ENCODE measurements at places on chromosomes 1 and 21. TPM values are rescaled to one million over a fixed set of nuclear protein-coding genes. Genes with fewer than 3 reads are reported as not detected.

Gene ADGRL4
- total RNA-seq: 0.44 TPM

Gene PTGFR
- 0.38 TPM for total RNA-seq

Gene RHBDL2
- total RNA-seq: not detected

Gene CYP2J2
- total RNA-seq: 0.53 TPM

Gene CFAP141
- not detected for total RNA-seq

Gene GCSAML
- total RNA-seq: not detected

Gene PALMD
- total RNA-seq: 0.26 TPM

Gene C4BPB
- total RNA-seq: not detected

Gene FCGR3A
- total RNA-seq: not detected

Gene SLAMF1
- not detected for total RNA-seq

Gene ACP6
- 21.4 TPM for total RNA-seq

Gene MROH9
- total RNA-seq: not detected

Gene MRPL24
- total RNA-seq: 20.5 TPM

Gene NCAM2
- 0.77 TPM for total RNA-seq

Gene ABCG1
- 5.8 TPM for total RNA-seq

Gene FCGR1A
- total RNA-seq: not detected

GRCh38 chr1:185813401-185813979, 79.3 kb downstream of the HMCN1 start:
- no peaks in the 10 kb centered on the region for H3K36me3 ChIP-seq
- no peak overlapping the region for H3K27ac ChIP-seq
- H3K27me3 ChIP-seq: no peaks in the 10 kb centered on the region
- no peak overlapping the region for H3K4me3 ChIP-seq

DNA sequence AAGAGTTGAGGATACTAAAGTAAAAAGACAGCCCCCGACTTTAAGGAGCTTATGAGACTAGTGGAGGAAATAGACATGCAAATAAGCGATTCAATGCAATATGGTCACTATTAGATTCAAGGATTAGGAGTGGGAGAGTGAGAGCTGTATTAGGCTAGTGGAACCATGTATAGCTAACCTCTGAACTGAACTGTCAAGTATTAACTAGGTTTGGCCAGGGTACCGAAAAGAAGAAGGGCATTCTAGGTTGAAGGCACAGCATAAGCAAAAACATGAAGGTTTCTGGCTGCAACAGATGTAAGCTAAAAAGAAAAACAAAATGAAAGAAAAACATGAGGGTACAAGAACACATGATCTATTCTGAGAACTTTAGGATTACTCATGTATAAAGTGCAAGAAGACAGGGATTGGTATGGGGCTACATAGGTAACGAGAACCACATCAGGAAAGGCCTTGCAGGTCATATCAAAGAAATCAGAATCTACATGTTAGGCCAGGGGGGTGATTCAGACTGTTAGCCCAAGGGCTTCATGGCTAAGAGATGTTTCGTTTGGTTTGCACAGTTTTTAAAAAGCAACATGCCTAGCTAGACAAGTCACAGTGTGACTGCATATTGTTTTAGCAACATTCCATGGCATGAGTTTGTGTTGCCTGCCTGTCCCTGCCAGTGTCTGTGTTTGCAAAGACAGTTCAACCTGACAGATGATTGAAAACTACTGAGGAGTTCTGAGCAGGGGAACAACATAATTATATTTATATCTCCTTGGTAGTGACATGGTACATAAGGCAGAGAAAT, 54.4 kb upstream of the HAO2 start:
- no peak for DNase-seq
- no peak overlapping the region for H3K27ac ChIP-seq
- no peaks in the 10 kb centered on the region for H3K36me3 ChIP-seq

DNA sequence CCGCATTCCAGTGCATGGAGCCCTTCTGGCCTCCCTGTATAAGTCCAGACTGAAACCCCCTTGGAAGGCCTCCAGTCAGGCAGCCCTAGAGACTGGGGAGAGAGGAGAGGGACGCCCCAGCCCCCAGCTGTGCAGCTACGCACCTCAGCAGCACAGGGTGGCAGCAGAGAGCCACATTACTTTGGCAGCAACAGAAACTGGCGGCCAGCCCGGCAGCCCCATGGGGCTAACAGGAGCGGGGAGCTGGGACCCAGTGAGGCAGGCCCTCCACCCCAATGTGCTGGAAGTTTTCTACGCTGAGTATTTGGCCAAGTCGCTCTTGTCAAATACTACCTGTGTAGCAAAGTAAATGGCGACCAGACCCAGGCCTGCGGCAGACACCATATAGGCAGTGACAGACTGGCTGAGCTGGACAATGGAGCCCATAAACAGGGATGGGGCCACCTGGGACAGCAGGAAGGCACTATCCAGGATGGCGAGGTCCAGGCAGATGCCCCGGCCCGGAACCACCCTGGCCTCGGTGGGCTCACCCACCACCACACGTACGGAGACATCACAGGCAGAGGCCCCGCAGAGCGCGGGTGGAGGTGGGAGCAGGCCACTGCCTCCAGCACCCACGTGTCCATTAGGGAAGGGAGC, 21.2 kb downstream of the SLC45A3 start:
- no peaks in the 10 kb centered on the region for H3K27me3 ChIP-seq
- no peak overlapping the region for H3K4me3 ChIP-seq
- H3K4me1 ChIP-seq: peaks cover 8% of the 10 kb centered on the region
- no peak overlapping the region for H3K27ac ChIP-seq

GRCh38 chr1:21662426-21663247, 6.5 kb downstream of the RAP1GAP start:
- H3K27me3 ChIP-seq: peaks cover 26% of the 10 kb centered on the region
- no peak for DNase-seq
- H3K27ac ChIP-seq: no peak overlapping the region
- no peak overlapping the region for H3K4me3 ChIP-seq
- H3K4me1 ChIP-seq: no peaks in the 10 kb centered on the region

DNA sequence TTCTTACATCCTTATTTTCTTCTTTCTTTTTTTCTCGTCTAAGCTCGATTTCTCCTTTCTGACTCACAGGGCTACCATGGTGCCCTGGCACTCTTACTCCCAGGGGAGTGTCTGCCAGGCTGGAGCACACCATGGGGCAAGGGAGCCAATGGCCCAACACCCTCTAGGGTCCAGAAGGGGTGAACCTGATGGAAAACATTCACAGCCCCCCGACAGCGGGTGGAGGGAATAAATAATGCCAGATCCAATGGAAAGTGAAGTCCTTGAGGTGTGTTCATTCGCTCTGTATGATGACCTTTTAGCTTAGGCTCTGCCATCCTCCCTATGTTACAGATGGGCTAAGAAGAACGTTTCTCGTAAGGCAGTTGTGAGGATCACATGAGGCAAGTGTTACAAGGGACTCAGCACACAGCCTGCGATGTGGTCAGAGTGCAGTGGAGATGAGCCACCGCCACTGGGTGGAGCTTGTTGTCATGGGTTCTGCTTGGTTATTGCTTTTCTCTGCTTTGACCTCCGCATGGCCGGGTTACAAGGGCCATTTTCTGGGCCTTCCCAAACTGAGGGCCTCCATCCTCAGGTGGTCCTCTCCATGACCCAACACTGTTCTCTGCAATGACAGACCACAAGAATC, 3.5 kb upstream of the FCMR start:
- H3K27me3 ChIP-seq: no peaks in the 10 kb centered on the region
- H3K4me3 ChIP-seq: no peak overlapping the region
- H3K27ac ChIP-seq: no peak overlapping the region
- no peaks in the 10 kb centered on the region for H3K4me1 ChIP-seq

GRCh38 chr1:116961606-116962005, 40.0 kb upstream of the CD101 start:
- H3K4me1 ChIP-seq: no peaks in the 10 kb centered on the region
- no peak for DNase-seq
- H3K36me3 ChIP-seq: peaks cover 19% of the 10 kb centered on the region
- H3K27me3 ChIP-seq: no peaks in the 10 kb centered on the region

GRCh38 chr1:178434899-178435435, 61.8 kb downstream of the CLEC20A start:
- H3K27ac ChIP-seq: no peak overlapping the region
- no peak overlapping the region for H3K4me3 ChIP-seq
- H3K27me3 ChIP-seq: no peaks in the 10 kb centered on the region
- no peak for DNase-seq
- no peaks in the 10 kb centered on the region for H3K4me1 ChIP-seq

- H3K27ac ChIP-seq: no peak overlapping the region
- H3K4me1 ChIP-seq: no peaks in the 10 kb centered on the region
- H3K36me3 ChIP-seq: no peaks in the 10 kb centered on the region
Observed at GRCh38 chr1:235865565-235866204, 1.0 kb downstream of the LYST start.

- H3K27me3 ChIP-seq: peaks cover 30% of the 10 kb centered on the region
- H3K4me1 ChIP-seq: no peaks in the 10 kb centered on the region
- H3K36me3 ChIP-seq: no peaks in the 10 kb centered on the region
- DNase-seq: no peak
Observed at GRCh38 chr21:40840401-40841125, 6.4 kb downstream of the DSCAM start.

- H3K36me3 ChIP-seq: peaks cover 38% of the 10 kb centered on the region
- peak overlapping the region; percentile 98 for H3K4me3 ChIP-seq
- H3K4me1 ChIP-seq: no peaks in the 10 kb centered on the region
- no peaks in the 10 kb centered on the region for H3K27me3 ChIP-seq
Observed at GRCh38 chr1:99970713-99971255, 988 bp downstream of the SLC35A3 start.

GRCh38 chr21:14833241-14833640, 231.6 kb downstream of the NRIP1 start:
- H3K4me1 ChIP-seq: no peaks in the 10 kb centered on the region
- H3K36me3 ChIP-seq: no peaks in the 10 kb centered on the region
- H3K4me3 ChIP-seq: no peak overlapping the region
- no peaks in the 10 kb centered on the region for H3K27me3 ChIP-seq

GRCh38 chr21:38036016-38036415, 119.8 kb upstream of the KCNJ6 start:
- H3K4me3 ChIP-seq: no peak overlapping the region
- no peak for DNase-seq
- H3K4me1 ChIP-seq: no peaks in the 10 kb centered on the region
- H3K27me3 ChIP-seq: no peaks in the 10 kb centered on the region
- no peak overlapping the region for H3K27ac ChIP-seq

DNA sequence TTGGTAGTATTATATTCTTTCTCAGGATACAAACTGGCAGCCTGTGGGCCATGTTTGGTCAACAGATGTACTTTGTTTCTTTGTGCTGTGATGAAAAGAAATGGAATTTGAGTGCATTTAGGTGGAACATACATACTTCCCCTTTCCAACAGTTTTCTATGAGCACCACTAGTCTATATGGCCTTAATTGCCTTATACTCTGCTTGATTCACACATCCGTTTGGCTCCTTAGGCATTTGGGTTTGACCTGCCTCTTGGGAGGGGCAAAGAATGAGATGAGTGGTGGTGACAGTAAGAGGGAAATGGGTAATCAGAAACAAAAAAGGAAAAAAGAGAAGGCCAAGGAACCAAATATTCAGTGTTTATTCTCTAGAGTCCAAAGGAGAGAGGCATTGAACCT, 17.0 kb downstream of the CFAP126 start:
- H3K4me1 ChIP-seq: no peaks in the 10 kb centered on the region
- H3K36me3 ChIP-seq: peaks cover 47% of the 10 kb centered on the region
- no peak overlapping the region for H3K27ac ChIP-seq
- no peak overlapping the region for H3K4me3 ChIP-seq

GRCh38 chr1:198318085-198318484, 161.3 kb downstream of the NEK7 start:
- H3K27ac ChIP-seq: no peak overlapping the region
- H3K4me3 ChIP-seq: no peak overlapping the region
- no peak for DNase-seq

DNA sequence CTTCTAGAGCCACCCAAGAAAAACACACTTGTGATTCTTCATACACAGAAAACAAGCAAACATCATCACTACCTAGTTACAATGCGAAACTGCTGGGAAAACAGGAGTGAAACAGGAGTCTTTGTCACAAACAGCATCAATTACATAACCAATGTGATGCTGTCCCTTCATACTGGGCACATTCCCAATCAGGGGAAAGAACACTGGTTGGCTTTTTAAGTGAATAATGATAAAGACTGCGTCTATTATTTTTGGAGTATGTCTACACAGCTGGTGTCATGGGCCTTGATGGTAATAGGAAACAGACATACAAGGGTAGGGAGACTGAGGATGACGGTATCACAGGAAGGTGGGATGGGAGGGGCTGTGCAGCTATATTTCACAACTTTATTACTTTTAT, 43.3 kb downstream of the SIPA1L2 start:
- H3K27me3 ChIP-seq: peaks cover 2% of the 10 kb centered on the region
- H3K4me3 ChIP-seq: no peak overlapping the region
- peaks cover 61% of the 10 kb centered on the region for H3K36me3 ChIP-seq
- H3K4me1 ChIP-seq: peaks cover 8% of the 10 kb centered on the region
- no peak for DNase-seq
- no peak overlapping the region for H3K27ac ChIP-seq

GRCh38 chr1:78468521-78468920, 22.3 kb upstream of the PTGFR start:
- H3K4me3 ChIP-seq: no peak overlapping the region
- no peaks in the 10 kb centered on the region for H3K27me3 ChIP-seq
- peaks cover 3% of the 10 kb centered on the region for H3K4me1 ChIP-seq
- DNase-seq: no peak
- H3K36me3 ChIP-seq: no peaks in the 10 kb centered on the region

DNA sequence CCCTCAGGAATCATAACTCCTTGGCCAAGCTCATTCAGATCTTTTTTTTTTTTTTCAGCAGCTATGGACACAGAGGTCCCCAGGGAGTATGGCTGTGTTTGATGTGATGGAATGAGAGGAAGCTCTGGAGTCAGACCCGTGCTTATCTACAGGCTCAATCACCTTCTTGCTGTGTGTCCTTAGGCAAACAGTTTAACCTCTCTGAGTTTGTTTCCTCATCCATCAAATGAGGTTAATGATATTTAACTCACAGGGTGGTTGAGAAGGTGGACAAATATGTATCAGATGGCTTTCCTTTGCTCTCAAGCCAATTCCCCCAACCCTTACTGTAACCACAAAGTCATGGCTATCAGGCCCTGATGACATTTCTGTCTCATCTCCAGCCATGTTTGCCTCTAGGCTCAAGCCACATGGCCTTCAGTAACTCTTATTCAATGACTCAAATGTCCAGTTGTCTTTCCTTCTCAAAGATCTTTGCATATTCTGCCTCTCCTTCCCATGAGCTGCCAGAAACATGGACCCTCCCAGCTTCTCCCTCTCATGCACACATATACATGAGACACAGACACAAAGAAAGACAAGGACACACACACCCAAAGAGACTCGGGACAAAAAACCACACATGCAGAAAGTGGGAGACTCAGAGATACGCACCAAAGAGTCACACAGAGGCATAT, 303.5 kb upstream of the KAZN start:
- H3K27ac ChIP-seq: no peak overlapping the region
- H3K4me1 ChIP-seq: no peaks in the 10 kb centered on the region
- DNase-seq: no peak
- H3K4me3 ChIP-seq: no peak overlapping the region
- no peaks in the 10 kb centered on the region for H3K27me3 ChIP-seq

Measured in endodermal cell (in vitro differentiated cells).